EL (cell line): ENCODE measurements at places on chromosomes 12 and 14.

GRCh38 chr12:108833355-108833733 is 24.0 kb downstream of the SSH1 start:
- DNase-seq: peak; percentile 98

DNA sequence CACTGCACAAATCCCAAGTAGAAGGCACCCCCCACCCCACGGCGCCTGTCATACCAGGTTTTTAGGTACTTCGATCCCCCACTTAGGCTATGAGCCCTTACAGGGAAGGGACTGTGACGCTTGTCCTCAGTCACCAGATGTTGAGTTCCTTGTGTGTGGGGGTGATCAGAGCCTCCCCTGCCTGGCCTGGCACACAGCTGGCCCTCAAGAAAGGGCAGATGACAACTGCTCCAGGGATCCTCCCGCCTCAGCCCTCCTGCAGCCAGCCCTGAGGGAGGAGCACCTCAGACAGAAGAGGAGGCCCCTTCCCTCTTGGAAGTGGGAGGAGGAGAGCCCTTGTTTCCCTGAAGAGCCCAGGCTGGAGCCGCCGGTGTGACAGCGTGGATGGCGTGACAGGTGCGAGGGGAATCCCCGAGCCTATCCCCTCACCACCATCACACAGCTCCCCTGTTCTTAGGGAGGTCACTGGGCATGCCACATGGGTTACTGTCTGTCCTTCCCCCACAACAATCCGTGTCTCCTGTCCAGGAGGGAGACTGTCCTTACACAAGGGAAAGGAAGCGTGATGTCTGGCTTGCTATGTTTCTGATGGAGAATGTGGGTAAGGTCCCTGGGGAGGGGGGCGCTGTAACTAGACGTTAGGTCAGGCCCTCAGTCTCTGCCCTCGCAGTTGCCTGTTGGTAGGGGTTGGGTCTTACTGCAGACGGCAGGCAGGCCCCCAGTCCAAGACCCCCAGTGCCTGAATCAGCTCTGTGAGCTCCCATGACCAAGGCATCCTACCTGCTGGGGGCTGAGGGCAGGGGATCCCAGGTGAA is 31.4 kb downstream of the P2RX4 start:
- no peak for DNase-seq

DNA sequence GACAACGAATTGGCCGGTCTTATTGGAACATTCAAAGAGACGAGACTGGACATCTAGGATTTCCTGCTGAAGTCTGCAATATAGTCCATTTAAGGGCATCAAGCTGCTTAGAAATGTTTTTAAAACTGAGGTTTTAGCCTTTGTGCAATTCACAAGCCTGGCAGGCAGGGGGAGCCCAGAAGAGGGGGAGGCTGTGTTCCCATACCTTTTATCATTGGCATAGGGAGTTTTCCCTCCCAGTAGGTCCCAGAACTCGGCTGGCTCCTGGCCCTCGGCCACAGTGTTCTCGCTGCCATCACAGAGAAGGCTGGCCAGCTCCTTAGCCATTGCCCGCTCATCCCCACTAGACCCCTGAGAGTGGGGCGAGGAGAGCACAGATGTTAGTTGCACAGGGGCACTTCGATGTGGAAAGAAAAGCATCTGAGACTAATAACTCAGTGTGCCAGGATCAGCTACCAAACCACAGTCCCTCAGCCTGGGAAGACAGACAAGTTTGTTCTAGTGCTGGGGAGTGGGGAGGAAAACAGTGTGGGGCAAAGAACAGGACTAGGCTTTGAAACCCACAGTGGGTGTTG is 15.1 kb downstream of the AVIL start:
- peak; percentile 61 for DNase-seq

GRCh38 chr12:43325786-43326185 is 226.2 kb downstream of the ADAMTS20 start:
- no peak for DNase-seq

DNA sequence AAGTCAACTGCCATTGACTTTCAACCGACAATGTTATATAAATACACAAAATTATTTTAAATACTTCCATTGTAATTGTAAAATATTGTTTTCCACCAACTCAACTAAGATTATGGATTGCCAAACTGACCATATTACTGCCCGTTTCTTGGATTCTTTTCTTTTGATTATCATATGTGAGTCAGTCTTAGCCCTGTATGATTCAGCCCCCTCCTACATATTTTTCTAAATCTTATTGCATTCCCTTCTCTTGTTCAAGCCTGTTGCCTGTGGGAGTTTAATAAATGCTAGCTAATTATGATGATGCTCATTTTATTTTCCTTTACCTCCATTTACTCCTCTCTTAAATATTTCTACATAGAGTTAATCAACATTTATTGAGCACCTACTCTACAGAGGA is 6.8 kb downstream of the RASSF9 start:
- peak; percentile 9 for DNase-seq

GRCh38 chr14:37865719-37866549 is 270.5 kb downstream of the TTC6 start:
- DNase-seq: no peak

GRCh38 chr14:35400648-35401421 is 3.7 kb downstream of the NFKBIA start:
- no peak for DNase-seq

DNA sequence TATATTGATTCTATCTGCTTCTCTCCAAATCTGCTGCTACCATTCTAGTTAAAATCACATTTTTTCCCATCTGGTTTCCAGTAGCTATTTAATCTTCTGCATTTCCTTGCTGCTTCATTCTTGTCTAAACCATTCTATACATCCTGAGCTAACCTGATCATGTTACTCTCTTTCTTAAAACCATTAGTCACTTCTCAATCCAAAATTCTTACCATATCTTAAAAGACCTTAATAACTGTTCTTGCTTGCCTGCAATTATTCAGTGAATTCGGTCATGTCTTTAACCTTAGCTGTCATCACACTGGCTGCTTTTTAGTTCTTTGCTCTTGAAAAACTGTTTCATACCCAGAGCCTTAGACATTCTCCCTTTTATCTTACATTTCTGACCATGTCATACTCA is 56.4 kb upstream of the PZP start:
- DNase-seq: no peak

GRCh38 chr12:124434951-124435805 is 132.2 kb downstream of the NCOR2 start:
- no peak for DNase-seq

DNA sequence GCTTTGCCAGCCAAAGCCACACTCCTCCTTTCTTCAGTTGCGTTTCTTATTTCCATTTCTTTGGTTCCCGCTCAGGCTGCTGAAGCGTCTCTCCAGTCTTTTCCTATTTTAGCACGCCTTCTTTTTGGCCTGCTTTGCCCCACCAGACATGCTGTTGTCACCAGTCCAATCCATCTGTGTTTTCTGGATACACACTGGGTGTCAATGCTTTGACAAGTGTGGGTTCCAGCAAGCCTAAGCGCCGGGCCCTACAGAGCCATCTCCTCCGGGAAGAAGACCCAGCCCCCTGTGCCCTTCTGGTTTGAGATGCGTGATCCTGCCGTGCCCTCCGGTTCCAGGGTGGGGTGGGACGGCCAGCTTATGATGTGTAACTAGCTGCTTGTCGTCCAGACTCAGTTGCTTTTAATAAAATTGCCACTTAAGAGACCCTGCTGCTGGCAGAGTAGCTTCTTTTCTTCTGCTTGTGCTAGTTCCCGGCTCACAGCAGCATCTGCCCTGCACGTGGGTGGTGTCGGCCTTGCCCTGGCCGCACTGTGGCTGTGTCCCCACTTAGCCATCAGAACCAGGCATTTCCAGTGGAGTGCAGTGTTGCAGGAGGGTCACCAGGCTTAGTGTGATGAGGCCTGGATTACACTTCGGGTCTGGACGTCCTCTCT is 29.7 kb downstream of the EML1 start:
- DNase-seq: no peak

GRCh38 chr14:105477660-105478397 is 3.2 kb downstream of the CRIP2 start:
- DNase-seq: no peak

GRCh38 chr12:90216020-90216552 is 507.4 kb upstream of the ATP2B1 start:
- no peak for DNase-seq

- DNase-seq: no peak
These were observed 7.8 kb upstream of the EGLN3 start for GRCh38 chr14:33958605-33959226.
